Activated CD4-positive, alpha-beta T cell treated with anti-CD3 and anti-CD28 coated beads, Interleukin-2, amount 10 ng/mL, durations not matched to agents 7 days and 5 days (primary cell): ENCODE measurements at places on chromosomes 3 and 15.

DNA sequence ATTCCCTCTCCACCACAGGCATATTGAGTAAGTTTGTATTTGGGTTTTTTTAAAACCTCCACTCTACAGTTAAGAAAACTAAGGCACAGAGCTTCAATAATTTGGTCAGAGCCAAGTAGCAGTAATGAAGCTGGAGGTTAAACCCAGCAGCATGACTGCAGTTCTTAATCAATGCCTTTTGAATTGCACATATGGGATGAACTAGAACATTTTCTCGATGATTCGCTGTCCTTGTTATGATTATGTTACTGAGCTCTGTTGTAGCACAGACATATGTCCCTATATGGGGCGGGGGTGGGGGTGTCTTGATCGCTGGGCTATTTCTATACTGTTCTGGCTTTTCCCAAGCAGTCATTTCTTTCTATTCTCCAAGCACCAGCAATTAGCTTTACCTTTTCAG lies 1.6 kb upstream of the CCR5 start:
- DNase-seq: no peak

- no peak for DNase-seq
These were observed 8.0 kb upstream of the RPS27L start for GRCh38 chr15:63165166-63165859.

- DNase-seq: no peak
These were observed 127.2 kb downstream of the EBLN2 start for GRCh38 chr3:73188707-73189106.

GRCh38 chr3:64067506-64068346 lies 44.4 kb upstream of the PSMD6 start:
- DNase-seq: no peak

- DNase-seq: no peak
These were observed 311.8 kb upstream of the TRIM42 start for GRCh38 chr3:140365872-140366697.

GRCh38 chr3:143975554-143976152 lies 4.0 kb downstream of the DIPK2A start:
- DNase-seq: no peak

- no peak for DNase-seq
These were observed 160.2 kb downstream of the PLD1 start for GRCh38 chr3:171649911-171650592.

- no peak for DNase-seq
These were observed 283.4 kb upstream of the ATP11B start for GRCh38 chr3:182509844-182510460.

GRCh38 chr3:21310891-21311290 lies 440.1 kb downstream of the ZNF385D start:
- no peak for DNase-seq

- no peak for DNase-seq
These were observed 177.2 kb downstream of the TP63 start for GRCh38 chr3:189808246-189809007.

DNA sequence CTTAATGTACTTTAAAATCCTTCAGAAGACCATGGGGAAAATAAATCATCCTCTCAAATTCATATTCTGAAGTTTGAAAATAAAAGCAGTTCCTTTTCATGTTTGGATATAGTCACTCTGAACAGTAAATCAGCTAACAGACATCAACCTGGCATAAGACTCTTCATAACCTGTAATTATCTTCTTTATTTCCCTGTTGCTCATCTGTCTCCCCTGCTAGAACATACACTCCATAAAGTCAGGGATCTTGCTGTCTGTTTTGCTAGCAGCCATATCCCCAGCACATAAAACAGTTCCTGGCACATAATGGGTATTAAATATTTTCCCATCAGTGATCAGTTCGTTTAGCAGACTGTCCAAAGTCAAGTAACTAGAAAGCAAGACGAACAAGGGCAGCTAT lies 11.2 kb downstream of the VGLL4 start:
- DNase-seq: no peak

GRCh38 chr3:10215578-10216368 lies 32.5 kb upstream of the TATDN2 start:
- no peak for DNase-seq

GRCh38 chr3:111617912-111618601 lies 22.9 kb upstream of the ZBED2 start:
- DNase-seq: no peak

DNA sequence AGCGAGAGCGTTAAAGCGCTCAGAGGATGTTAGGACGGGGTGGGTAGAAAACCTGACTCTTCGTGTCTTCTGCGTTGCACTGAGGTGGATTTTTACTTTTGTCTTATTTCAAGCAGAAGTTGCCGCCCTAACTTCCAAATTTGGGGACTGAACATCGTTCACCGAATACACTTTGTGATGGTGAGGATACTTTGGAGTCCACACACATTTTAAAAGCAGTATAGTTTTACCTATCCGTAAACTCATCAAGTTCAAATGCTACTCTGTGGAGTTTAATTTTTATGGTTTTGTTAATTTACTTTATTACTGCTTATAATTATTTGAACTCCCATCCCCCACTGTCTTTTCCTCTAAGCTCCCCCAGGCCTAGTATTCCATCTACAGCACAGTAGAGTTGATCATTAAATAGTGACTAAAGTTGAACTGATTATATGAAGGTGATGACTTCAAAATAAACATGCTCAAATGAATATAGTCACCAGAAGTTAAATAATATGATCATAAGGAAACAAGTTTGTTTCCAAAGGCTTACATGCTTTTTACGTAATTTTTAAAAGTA lies 617 bp upstream of the EOGT start:
- no peak for DNase-seq

- no peak for DNase-seq
These were observed 196.4 kb downstream of the GBE1 start for GRCh38 chr3:81565041-81565440.

DNA sequence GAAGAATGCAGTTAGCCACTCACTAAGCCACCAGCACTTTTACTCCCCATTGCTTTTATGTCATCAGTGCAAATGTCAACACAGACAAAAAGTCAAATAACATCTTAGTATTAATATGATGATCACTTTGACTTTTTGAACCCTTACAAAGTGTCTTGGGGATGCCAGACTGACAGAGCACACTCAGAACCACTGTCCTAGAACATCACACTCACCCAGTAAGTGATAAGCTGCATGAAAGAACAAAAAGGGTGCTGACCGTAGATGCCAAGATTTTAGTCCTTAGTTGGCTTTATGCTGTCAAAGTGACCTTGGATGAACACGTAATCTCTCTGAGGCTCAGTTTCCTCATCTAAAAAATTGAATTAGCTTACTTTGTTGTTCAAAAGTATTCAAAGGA lies 279.5 kb upstream of the TRIM42 start:
- no peak for DNase-seq

DNA sequence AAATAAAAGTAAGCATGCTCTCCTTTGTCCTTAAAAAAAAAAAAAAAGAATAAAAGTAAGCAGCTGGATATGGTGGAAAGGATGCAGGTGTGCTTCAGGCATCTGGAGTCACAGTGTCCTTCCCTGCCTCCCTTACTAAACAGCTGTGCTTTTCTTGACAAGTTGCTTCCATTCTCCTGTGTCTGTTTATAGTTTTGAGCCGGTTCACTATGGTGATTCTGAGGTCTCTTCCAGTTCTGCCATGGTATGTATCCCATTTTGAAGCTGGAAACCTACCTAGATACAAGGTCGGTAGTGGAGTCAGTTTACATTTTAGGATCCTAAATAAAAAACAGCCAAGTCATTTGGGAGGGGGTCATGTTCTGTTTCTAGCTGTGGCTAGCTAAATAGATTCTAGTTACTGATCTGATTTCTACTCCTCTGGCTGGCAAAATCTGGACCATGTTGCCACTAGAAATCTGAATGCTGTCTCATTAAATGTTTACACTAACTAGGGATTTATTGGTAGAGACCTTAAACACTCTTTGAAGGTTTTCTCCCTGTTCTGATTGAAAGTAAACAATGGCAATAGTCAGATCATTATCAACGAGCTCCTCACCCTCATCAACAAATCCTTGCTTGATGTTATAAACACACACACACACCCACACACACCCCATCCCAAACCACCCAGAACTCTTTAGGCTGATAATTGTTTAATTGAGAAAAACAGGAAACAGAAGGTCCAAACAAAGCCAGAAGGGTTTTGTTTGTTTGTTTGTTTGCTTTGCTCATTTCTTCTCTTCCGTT lies 7.9 kb downstream of the TNFSF10 start:
- DNase-seq: no peak

DNA sequence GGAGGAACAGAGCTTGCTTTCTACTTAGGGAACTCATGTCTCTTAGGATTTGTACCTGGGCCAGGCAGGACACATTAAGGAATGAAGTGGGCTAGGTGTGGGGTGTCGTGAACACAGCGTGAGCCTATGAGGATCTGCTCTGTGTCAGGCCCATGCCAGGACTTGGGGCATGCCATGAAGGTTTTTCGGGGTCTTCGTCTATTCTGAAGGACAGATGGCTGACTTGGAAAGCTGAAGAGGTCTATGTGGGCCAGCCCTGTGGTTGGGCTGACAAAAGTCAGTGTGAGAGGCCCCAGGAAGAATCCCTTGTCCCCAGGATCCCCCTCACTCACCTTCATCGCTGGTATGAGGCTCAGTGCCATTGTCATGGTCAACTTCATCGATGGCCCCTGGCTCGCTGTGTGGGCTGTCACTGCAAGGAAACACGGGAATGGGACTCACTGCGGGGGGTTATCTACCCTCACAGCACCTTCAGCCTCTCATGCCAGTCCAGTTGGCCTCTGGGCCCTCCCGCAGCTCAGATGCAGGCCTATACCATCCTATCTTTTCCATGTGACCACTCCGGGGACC lies 46.8 kb upstream of the RAD18 start:
- DNase-seq: no peak

DNA sequence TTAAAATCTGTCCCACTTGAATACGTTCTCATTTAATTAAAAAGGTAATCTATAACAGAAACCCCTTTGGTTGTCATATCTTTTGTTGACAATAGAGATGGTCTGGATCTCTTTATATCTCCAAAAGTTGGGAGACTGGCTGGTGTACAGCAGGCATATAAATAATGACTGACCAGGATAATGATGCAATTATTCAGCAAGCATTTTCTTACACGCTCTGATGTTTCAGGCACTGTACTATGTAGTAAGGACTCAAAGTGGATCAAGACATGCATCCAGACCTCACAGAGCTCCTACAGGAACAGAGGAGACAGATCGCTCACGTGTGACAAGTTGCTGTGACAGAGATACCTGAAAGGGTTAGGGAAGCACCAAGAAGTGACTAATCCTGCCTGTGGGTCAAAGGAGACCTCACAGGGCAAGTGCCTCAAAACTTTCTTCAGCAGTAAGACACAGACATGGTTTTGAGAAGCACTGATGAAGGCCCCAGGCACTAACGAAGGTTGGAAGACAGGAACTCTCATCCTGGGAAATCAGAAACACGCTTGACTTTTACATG lies 25.7 kb downstream of the VPS39 start:
- no peak for DNase-seq

DNA sequence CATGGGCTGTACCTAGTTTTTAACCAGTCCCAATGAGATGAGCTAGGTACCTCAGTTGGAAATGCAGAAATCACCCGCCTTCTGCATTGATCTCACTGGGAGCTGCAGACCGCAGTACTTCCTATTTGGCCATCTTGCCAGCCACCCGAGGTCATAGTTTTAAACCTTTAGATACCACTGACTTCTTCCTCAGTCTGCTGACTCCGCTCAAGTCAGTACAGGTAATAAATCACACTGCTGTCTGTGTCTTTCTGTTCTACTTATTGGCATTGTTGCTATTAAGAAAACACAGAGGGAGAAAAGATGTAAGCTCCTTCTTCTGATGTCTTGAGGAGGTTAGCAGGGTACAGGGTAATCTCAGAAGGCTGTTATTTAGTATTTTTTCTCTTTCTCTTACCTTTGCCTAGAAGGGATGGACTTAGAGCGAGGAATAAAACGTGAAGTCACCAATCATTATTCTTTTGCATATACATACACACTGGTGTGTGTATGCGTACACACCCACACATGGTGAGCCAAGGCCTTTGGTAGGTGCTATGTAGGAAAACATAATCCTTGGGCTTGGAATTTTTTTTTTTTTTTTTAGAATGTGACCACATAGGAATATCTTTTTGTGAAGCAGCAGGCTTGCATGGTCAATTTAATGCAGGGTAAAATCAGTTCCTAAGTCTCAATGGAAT lies 197.2 kb downstream of the EDEM1 start:
- no peak for DNase-seq

DNA sequence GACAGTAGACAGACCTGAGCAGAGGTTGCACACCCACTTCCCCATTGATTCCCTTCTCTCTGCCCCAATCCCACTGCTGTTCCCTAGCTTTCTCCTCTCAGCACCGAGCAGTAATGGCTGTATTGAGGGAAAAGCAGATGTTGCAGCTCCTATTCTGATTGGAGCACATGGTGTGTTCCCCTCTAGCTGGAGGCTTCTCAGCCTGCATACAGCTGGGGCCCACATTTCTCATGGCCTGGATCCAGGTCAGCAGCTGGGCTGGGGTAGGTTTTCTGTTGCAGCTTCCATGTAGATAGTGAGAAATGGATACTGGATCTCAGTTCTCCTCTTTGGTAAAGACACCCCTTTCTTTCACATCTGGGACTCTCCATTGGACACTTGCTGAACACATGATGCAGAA lies 50.1 kb downstream of the RYR3 start:
- no peak for DNase-seq
